GM13977 (cell line): ENCODE measurements at places on chromosomes 6 and 20.

GRCh38 chr6:141123497-141123896 is 1009.2 kb upstream of the GJE1 start:
- DNase-seq = no peak

DNA sequence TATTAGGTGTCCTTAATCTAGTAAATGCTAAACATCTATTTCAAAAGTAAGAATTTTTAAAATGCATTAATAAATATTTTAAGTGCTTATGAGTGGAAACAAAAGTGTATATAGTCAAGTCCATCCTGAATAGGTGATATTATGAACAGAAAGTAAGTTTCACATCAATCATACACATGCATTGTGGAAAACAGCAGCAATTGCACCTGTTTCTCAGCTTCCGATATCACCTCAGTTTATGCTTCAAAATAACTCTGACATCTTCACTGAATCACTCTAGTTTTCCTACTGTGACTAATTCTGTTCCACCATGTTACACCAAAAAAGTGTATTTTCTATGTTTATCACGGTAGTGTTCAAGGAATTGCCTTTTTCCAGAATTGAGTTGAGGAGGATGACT is 172.6 kb upstream of the MANEA start:
- no peak for DNase-seq

- DNase-seq = no peak
Measured at GRCh38 chr20:38186788-38187221, 21.7 kb upstream of the TGM2 start.

GRCh38 chr20:15895560-15896084 is 677.6 kb downstream of the KIF16B start:
- DNase-seq = no peak

GRCh38 chr6:159506048-159506447 is 187.0 kb downstream of the SOD2 start:
- DNase-seq = no peak

DNA sequence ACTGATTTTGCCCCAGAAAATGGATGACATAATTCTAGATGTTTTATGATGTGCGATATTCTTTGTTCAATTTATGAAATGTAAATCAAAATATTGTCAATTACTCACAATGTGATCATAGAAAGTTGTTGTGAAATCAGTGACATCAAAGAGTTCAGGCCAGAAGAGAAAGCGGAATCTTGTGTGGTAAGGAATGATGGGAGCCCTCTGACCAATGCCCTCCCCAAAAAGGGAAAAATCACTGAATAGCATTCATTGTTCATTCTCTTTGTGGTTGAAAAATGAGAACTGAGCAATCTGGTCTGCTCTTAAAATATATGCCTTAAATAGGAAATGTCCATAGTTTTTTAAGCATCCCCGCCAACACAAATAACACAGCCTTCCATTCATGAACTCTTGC is 247.1 kb upstream of the GRIK2 start:
- no peak for DNase-seq

- DNase-seq = no peak
Measured at GRCh38 chr6:36384095-36384494, 3.4 kb downstream of the ETV7 start.

DNA sequence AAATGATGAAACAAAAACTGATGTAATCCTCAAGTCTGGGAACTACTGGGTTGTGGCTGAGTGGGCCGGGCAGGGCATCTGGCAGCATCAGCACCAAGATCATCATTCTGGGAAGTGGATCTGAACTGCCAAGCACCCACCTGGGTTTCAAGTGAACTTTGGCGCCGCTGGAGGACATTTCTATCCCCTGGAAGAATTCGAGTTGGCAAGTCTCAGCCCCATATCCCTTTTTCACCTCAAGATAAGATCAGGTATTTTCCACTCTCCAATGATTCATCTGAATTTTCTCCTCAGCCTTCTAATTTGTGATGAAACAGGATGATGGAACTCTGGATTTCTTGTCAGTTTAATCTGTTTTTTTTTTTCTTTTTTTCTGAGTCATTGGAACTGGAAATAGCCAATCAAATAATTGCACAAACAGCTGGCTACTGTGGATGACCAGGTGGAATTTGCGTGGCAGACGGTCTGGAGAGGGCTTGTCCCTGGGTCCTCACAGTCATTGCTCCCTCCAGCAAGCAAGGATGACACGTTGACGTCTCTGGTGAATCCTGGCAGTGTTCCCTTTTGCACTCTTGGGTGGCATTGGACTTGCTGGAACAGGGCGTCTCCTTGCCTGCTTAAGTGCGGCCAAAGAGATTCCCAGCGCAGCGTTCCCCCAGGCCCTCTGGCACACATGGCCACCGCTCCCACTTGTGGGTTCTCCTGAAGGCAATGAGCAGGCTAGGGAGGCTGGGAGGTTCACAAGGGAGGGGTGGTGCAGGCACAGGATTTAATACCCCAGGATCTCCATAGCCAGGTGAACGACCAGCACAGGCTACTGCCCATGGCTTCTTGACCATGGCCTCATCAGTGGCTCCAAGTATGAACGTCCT is 80.4 kb downstream of the DHX35 start:
- no peak for DNase-seq

DNA sequence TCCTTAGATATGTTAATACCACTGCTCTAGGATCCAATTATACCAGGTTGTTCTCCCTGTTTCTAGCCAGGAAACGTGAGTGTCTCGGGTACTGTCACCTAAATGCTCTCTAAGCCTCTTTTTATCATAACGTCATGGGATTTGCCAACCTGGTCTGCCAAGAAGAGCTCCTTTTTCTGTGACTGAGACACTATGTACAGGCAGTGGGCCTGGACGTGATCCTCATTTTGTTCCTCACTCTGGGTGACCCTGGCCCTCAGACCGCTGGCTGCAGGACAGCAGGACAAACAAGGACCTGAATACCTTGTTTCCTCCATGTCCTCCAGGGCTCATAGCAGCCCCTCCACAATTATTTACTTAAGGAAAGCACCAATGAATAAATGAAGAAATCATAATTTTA is 69.1 kb downstream of the CD164 start:
- no peak for DNase-seq

- DNase-seq = no peak
Measured at GRCh38 chr20:19552221-19553180, 205.6 kb upstream of the RIN2 start.
